ENCODE measurements at places on chromosomes 6 and 20.

DNA sequence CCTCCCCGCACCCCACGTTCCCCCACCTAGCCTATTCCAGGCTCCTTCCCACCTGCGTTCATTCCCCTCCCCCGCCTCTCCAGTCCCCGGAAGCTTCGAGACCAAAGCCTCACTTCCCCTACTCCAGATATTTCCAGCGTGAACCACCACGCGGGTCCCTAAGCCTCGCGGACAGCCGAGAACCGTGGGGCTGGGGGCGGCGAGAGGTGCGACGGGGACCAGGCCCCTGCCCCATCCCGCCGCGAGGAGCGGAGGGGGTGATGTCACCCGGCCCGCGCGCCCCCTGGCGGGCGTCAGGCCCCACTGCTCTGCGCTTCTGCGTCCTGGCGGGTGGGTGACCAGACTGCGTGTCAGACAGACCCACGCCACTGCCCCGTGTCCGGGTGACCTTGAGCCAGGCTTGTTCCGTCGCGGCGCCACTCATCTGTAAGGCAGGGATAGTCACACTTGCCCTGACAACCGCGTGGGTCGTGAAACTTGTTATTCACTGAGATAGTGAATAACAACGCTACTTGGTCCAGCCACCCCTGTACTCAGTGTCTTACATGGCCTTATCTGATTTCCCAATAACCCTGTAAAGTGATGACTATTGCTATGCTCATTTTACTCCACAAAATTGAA lies 9.0 kb upstream of the HSP90AB1 start:
- peak; percentile 90 for DNase-seq

DNA sequence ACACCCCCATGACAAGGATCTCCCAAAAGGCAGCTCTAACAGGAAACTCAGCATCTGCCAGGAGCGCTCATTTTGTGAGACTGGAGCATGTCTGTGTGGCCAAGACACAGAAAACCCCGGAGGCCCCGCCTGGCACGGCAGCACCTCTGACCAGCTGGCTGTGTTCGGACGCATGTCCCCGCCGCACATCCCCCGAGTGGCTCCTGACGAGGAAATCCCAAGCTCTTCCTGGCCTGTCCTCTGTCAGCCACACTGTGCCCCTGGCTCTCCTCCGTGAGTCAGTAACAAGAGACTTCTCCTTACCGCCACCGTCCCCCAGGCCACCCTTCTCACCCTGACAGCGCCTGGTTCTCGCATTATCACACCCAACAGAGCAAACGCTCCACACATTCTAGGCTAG lies 14.4 kb downstream of the SLC2A4RG start:
- DNase-seq: no peak

DNA sequence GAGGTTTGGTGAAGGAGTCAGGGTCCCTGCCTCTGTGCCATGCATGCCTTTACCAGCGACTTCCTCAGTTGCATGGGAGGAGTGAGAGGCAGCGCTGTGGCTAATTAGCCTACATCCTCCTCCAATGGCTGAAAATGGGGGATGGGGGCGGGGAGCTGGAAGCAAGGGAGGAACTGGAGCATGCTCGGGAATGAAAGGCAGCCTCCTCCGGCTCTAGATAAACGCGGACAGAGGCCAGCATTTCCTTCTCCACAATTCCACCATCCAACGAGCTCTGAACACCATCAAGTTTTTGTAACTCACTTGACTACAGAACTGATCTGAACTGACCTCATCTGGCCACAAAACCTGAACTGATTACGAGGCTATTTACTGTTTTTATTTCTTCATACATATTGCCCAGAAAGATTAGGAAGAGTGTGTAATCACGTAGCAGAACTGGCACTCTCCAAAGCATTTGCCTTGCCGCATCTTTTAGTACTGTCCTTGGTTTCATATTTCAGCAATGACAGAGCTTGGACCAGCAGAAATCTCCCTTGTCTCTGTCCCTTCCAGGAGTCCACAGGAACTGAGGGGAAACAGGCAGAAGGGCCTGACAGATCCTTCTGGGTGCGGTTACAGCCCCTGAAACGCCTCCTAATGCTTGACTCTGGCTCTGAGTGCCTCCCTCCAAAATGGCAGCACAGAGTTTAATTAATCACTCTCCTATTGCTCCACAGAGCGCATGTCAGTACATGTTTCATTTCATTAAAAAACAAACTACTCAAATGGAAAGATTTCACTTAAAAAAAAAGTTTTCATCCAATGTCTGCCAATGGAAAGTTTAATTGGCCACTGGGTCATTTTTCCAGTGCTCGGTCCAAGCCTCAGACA lies 58.2 kb upstream of the TRAF3IP2 start:
- no peak for DNase-seq

GRCh38 chr6:158468666-158469065 lies 91.2 kb upstream of the TMEM181 start:
- DNase-seq: no peak

DNA sequence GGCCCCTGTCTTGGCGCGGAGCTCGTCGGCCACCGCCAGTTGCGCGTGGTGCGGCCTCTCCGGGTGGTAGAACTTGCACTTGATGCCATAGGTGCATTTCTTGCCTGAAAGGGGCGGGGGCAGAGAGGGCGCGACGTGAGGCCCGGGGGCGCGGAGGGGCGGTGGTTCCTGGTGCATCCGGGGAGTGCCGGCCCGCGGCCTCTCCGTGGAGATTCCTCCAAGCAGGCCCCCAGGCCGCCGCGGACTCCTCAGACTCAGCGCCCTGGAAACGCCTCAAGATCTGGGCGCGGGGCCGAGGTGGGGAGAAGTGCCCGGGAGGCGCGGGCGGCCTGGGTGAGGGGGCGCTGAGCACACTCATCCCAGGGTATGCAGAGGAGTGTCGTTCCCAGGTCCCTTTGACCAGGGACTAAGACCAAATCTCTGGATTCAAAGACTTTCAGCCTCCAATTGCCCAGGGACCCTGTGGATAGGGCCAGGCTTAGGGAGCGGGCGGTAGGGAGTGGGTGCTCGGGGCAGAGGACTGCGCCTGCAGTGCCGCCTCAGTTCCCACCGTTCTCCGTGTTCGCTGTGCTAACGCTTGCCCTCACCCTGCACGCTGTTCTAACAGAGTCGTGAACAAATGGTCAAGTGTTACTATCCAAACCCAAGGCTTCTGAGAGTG lies 33.3 kb downstream of the ZC3H12D start:
- DNase-seq: peak; percentile 78

- no peak for DNase-seq
These were observed 29.5 kb downstream of the TSHZ2 start for GRCh38 chr20:53001498-53002301.

DNA sequence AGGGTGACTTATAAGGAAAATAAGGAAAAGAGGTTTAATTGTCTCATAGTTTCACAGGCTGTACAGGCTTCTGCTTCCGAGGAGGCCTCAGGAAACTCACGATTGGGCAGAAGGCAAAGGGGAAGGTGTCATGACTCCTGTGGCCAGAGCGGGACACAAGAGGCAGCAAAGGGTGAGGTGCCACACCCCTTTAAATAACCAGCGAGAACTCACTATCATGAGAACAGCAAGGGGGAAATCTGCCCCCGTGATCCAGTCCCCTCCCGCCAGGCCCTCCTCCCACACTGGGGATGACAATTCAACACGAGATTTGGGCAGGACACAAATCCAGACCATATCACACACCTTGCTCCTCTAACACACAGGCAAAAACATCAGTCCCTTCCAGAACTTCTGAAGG lies 254.0 kb downstream of the DLL1 start:
- peak; percentile 12 for DNase-seq

GRCh38 chr6:137717074-137718073 lies 149.7 kb upstream of the TNFAIP3 start:
- DNase-seq: no peak

DNA sequence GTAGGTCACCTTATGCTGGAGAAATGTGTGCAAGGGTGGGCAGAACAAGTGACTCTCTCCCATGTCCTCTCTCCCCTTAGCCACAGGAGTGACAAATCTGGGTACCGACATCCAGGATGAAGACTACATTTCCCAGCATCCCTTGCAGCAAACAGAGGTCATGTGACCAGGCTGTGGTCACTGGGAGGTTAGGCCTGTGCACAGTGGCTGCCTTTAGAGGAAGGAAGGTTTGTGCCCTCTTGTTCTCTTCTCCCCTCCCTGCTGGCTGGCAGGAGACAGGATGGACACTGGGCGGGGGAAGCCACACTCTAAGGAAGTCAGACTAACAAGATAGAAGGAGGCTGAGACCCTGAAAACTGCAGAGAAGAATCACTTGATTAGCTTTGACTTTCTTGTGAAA lies 360.2 kb downstream of the PREX1 start:
- no peak for DNase-seq

GRCh38 chr6:112252571-112253497 lies 1.5 kb downstream of the LAMA4 start:
- no peak for DNase-seq

GRCh38 chr20:10366898-10367692 lies 66.9 kb downstream of the MKKS start:
- DNase-seq: no peak

DNA sequence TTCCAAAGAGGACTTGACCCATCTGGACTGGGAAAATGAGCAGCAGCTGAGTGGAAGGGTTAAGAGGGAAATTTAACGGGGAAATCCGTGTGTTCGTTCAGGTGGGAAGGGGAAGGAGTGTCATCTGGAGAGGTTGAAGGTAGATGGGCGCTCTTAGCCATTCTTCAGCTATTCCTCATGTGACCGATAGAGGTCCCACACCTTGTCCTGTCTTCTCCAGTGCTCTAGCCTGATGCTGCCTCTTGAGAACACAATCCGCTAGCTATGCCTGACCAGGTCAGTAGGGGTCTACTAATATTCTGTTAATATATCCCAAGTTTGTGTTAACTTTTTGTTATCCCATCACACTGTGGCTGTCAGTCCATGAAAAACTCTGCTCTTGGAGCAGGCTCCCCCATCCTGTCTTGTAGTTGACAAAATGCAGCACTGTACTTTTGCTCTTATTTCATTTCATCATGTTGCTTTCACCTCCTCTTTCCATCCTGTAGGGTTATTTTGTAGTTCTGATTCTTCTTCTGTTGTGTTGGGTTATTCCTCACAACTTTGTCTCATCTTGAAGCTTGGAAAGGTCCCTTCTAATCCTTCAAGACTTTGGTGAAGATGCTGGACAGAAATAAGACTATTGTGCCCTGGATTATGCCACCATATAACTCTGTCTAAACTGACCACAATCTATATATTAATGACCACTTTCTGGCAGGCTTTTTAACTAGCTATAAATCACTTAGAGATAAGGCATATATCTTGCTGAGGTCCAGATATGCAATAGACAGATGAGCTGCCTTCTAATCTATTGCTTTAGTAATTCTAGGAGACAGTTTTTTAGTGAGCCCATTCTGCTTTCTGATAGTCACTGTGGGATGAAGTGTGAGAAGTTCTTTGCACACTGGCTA lies 123.4 kb upstream of the SUPT3H start:
- no peak for DNase-seq

GRCh38 chr20:58877976-58878360 lies 25.5 kb downstream of the GNAS start:
- DNase-seq: no peak

- DNase-seq: no peak
These were observed 33.6 kb downstream of the GFOD1 start for GRCh38 chr6:13453771-13454251.

- no peak for DNase-seq
These were observed 101.8 kb upstream of the NHSL1 start for GRCh38 chr6:138601128-138601527.

DNA sequence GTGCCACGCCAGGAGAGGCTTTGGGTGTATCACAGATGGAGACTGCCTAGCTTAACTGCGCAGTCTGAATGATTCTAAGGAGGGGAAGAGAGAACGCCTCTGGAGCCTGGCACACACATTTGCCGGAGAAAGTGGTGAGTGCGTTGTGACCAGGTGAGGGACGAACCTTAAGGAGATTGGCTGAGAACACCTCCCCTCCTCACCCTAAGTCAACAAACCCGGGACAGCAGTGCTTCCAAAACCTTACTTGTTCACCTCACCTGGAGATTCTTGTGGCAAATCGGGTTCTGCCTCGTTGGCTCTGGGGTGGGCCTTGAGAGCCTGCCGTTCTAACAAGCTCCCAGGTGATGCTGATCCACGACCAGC lies 9.4 kb downstream of the SYNJ2 start:
- peak; percentile 41 for DNase-seq

GRCh38 chr6:119649531-119649930 lies 300.0 kb upstream of the MAN1A1 start:
- no peak for DNase-seq

DNA sequence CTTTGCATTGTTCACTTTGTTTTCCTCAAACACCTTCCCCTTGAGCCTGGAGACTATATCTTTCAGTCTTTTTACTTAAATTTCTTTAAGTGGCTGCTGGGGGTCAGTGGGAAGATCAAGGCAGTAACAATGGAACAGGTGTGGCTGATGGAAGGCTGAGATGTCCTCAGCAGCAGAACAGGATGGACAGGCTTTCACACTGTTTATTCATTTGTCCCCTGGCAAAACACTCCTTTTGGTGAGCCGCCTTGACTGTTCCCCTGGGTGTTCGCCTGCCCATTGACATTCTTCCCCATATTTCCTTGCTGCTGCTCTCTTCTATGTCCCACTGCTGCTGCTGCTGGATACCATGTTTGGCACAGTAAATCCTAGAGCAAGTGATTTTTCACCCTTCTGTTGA lies 38.1 kb downstream of the RNF144B start:
- DNase-seq: no peak

GRCh38 chr6:37919417-37920157 lies 100.1 kb downstream of the ZFAND3 start:
- DNase-seq: no peak

GRCh38 chr6:37538107-37538506 lies 38.4 kb upstream of the CCDC167 start:
- DNase-seq: no peak

DNA sequence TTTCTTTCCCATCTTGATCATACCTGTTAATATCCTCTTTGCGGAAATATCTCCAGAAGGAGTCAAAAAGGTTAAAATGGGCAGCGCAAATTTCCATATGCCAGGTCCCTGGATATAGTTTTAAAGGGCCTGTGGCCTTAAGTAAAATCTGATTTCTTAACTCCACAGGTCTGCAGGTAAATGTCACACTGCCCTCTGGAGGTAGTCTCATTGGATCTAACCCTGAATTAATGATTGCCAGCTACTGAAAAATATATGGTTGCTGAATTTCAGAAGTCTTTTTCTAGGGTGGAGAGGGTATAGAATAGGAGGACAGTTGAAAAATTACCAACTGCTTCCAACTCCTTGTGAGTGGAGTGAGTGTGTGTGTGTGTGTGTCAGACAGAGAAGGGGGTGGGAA lies 8.5 kb downstream of the MOXD1 start:
- no peak for DNase-seq

Data from aorta (tissue), 5 donors.